ENCODE measurements at places on chromosomes 12 and 14. TPM values are rescaled to one million over a fixed set of nuclear protein-coding genes. Genes with fewer than 3 reads are reported as not detected.

Gene APOF
- polyA plus RNA-seq, result not detected

- no peak for DNase-seq
These were observed 87.8 kb upstream of the PDE3A start for GRCh38 chr12:20280515-20280914.

DNA sequence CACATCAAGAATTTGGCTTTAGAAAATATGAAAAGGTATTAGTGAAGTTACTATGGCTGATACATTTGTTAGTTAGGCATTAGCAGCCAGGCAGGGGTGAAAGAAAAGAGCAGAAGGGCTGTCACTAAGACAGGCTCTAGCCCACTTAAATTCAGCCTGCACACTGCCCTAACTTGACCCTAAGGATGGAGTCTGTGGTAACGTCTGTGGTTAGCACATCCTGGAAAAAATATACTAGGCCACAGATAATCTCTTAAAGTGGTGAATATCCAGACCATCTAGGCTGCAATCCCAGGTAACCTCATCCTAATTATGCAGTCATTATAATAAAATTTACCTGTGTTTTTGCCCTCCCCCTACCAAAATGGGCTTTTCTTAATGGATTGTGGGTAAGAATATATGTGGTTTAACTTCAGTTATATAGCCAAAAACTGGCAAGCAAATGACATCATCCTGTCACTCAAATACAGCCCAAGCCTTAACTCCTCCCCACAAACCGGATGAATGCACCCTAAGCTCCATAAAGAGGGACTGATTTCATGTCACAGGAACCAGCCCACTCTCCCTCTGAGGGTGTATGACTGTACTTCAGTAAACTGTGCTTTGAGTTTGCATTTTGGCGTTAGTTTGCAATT lies 440.9 kb downstream of the LRFN5 start:
- DNase-seq, result no peak

- DNase-seq, result peak; percentile 73
These were observed 45.3 kb upstream of the ATP23 start for GRCh38 chr12:57896115-57896433.

- DNase-seq, result no peak
These were observed 53.8 kb downstream of the SETD3 start for GRCh38 chr14:99426813-99427346.

- peak; percentile 82 for DNase-seq
These were observed 5.8 kb downstream of the CCNB1IP1 start for GRCh38 chr14:20327005-20327869.

Gene KRT6C
- not detected for polyA plus RNA-seq

Gene DDN
- 20.5 TPM for polyA plus RNA-seq

DNA sequence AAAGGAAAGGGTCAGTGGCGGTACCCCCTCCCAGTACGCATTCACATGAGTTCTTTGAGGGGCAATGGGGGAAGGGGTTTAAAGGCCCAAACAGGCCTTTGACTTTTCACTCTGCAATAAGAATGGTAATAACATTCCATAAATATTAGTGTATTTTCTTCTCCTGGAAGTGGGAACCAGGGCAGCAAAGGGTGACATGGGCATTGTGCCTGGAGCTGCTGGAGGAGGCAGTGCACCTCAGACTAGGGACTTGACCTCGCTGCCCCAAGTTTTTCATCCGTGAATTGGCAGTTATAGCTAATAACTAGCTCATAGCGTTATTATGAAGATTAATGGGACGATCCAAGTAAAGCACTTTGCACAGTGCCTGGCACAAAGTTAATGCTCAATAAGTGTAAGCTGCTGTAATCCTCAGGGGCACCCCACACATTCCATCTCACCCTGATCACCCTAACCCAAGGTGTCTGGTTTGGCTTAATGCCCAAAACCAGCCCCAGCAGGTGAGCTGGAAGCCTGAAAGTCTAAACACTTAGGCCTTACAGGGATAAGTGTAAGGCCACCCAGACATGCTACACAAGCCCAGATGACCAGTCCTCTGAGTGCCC lies 2.8 kb upstream of the KCNH3 start:
- no peak for DNase-seq

- no peak for DNase-seq
These were observed 64.9 kb downstream of the EFCAB11 start for GRCh38 chr14:89889626-89890025.

DNA sequence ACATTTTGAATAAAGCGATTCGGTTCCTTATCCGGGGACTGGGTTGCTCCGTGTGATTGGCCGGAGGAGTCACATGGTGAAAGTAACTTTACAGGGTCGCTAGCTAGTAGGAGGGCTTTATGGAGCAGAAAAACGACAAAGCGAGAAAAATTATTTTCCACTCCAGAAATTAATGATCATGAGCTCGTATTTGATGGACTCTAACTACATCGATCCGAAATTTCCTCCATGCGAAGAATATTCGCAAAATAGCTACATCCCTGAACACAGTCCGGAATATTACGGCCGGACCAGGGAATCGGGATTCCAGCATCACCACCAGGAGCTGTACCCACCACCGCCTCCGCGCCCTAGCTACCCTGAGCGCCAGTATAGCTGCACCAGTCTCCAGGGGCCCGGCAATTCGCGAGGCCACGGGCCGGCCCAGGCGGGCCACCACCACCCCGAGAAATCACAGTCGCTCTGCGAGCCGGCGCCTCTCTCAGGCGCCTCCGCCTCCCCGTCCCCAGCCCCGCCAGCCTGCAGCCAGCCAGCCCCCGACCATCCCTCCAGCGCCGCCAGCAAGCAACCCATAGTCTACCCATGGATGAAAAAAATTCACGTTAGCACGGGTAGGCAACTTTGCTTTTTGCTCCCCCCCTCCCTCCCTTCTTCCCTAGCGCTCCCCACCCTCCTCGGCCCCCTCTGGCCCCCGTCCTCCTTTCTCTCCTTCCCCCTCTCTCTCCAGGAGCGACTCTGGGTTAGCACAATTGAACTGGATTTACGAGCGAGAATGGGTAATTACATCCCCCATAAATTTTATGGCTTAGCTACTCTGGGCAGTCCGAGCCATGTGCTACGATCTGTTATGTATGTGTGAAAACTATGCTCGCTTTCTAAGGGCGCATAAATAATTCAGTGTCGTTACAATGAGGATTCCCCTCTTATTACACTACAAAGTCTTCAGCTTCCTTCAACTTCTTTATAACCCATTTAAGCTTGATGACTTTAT lies at the start of gene HOXC4:
Gene HOXC4, plus strand, starts transcription at position 85 of the 991 bp plus-strand sequence. Its CDS starts 88 bp downstream, at position 173.
- DNase-seq, result peak; percentile 67

- DNase-seq, result no peak
These were observed 242.2 kb upstream of the OR4E1 start for GRCh38 chr14:21915826-21916225.

Gene AKAP6
- polyA plus RNA-seq, result 47.8 TPM

DNA sequence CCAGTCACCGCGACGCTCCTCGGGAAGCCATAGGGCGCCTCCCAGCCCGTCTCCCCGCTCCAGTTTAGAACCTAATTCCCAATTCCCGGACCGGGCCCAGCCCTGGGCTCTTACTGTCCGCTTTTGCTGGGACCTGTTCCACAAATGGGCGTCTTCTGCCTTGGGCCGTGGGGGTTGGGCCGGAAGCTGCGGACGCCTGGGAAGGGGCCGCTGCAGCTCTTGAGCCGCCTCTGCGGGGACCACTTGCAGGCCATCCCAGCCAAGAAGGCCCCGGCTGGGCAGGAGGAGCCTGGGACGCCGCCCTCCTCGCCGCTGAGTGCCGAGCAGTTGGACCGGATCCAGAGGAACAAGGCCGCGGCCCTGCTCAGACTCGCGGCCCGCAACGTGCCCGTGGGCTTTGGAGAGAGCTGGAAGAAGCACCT lies 797 bp downstream of the UNG start:
- DNase-seq, result no peak

Gene SRRM4
- 0.21 TPM for polyA plus RNA-seq

- no peak for DNase-seq
These were observed 27.9 kb upstream of the PSMC1 start for GRCh38 chr14:90228478-90228877.

- peak; percentile 33 for DNase-seq
These were observed 8.9 kb downstream of the GTF2A1 start for GRCh38 chr14:81211844-81212243.

- no peak for DNase-seq
These were observed 57.2 kb downstream of the LRP6 start for GRCh38 chr12:12209675-12210074.

DNA sequence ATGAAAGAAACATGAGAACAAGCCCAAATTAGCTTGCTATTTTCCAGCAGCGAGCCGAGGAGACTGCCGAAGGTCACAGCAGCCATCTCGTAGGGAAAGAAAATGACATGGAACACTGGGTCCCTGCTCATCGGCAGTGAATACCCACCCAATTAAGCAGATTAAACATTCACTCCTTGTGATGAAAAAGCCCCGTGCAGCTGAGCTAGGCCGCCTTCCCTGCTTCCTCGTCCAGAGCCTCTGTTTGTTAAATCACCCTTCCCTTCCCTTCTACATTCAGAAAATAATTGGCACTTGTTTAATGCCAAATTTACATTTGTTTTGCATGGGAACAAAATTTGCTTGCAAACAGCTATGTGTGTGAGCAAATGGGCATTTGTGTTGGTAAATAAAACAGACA lies 342.5 kb downstream of the RMST start:
- DNase-seq, result no peak

GRCh38 chr12:83700838-83701237 lies 1014.1 kb downstream of the TMTC2 start:
- DNase-seq, result no peak

- DNase-seq, result no peak
These were observed 103.6 kb upstream of the LRIG3 start for GRCh38 chr12:59023861-59024424.

GRCh38 chr14:24281636-24282035 lies 10.2 kb upstream of the RABGGTA start:
- DNase-seq, result no peak

Gene CDK17
- polyA plus RNA-seq, result 23.9 TPM

- DNase-seq, result no peak
These were observed 84.9 kb upstream of the TRAF3 start for GRCh38 chr14:102692334-102692733.

GRCh38 chr12:19988948-19989347 lies 379.4 kb upstream of the PDE3A start:
- peak; percentile 30 for DNase-seq

Gene C12orf54
- 0.38 TPM for polyA plus RNA-seq

GRCh38 chr12:109440851-109441490 lies 36.1 kb downstream of the KCTD10 start:
- no peak for DNase-seq

Gene OTUB2
- polyA plus RNA-seq, result 1.1 TPM

GRCh38 chr12:62301080-62301798 lies 41.0 kb downstream of the USP15 start:
- DNase-seq, result no peak

Gene FOXG1
- not detected for polyA plus RNA-seq

Gene ATP6V1D
- polyA plus RNA-seq, result 80.0 TPM
